Fibroblast of skin of right quadriceps (primary cell): ENCODE measurements at places on chromosomes 3 and 15.
A peak's percentile ranks its signal among the peaks of the same experiment; 100 is the strongest.

- no peak for DNase-seq
These were observed 30.7 kb upstream of the TUSC7 start for GRCh38 chr3:116678853-116679252.

GRCh38 chr15:88680241-88681001, 41.6 kb downstream of the ISG20 start:
- no peak for DNase-seq

DNA sequence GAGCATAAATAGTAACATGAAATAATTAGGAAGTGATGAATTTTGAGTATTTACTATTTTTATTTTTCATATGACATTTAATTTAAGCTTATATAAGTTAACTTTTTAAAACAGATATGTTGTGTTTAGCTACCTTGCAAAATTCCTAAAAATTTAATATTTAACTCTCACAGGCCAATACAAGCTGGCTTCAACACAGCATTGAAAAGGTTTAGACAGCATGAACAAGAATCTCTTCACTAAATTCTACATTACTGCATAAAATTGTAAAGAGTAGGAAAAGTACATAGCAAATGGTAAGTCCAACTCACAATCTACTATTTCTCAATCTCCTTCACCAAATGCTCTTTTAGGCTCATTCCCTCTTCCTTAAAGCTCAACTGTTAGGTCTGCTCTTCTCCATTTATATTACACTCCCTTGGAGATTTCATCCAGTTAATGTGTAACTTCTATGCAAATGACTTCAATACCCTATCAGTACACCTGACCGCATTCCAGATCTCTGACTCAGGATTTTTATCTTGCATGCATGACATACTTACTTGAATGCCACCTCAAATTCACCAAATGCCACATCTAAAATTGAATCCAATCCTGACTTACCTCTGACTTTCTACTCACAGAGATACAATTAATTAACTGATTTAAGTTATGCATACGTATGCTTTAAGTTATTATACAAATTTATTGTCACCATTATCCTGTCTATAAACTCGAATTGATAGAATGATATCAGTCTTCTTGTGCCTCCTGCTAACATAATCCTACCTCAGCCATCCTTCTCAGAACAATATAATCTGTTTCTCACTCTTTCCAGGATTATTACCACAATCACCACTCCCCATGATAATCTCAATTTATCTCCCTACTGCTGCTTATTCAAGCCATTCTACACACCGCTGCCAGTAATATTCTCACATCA, 127.0 kb downstream of the STAG1 start:
- DNase-seq = no peak

GRCh38 chr15:61227950-61228936, 859 bp downstream of the RORA start:
- peak; percentile 30 for DNase-seq

GRCh38 chr15:39946862-39947261, 12.9 kb downstream of the EIF2AK4 start:
- DNase-seq = peak; percentile 79

DNA sequence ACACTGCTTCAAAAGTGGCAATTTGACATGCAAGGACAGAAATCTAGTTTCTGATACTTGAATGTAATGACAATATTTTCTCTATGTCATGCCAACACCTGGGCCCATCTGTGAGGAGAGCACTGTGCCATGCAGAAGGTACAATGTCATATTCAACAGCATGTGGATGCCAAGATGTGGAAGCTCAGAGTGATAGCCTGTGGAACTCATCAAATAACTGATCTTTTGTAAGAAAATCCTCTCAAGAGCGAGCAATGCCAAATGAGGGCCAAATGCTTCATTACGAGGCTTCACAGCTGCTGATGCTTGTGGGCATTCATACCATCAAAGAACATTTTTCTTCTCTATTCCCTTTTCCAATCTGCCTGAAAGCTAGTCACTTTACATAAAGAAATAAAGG, 95.1 kb downstream of the ROBO1 start:
- DNase-seq = no peak

- no peak for DNase-seq
These were observed 719.1 kb downstream of the ZBBX start for GRCh38 chr3:166660962-166661361.

GRCh38 chr15:52011711-52012144, 7.3 kb upstream of the MAPK6 start:
- no peak for DNase-seq

DNA sequence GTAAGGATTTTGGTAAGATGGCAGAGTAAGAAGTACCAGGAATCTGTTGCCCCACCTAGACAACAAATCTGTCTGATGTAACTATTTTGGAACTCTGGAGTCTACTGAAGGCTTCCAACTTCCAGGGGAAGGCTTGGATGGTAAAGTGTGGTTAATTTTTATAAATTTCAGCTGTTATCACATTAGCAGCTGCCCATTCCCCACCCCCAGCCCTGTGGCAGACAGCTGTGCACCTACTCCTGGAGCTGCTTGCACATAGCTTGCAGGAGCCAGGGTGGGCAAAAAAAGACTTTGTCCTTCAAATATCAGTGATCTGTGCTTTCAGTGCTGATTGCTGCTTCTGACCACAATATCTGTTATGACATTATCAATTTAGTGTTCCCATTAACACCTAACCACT, 47.4 kb downstream of the FRMD5 start:
- DNase-seq = no peak

- no peak for DNase-seq
These were observed 26.6 kb downstream of the ACSBG1 start for GRCh38 chr15:78207641-78208340.

GRCh38 chr3:58495101-58495500, 3.2 kb downstream of the KCTD6 start:
- peak; percentile 59 for DNase-seq

DNA sequence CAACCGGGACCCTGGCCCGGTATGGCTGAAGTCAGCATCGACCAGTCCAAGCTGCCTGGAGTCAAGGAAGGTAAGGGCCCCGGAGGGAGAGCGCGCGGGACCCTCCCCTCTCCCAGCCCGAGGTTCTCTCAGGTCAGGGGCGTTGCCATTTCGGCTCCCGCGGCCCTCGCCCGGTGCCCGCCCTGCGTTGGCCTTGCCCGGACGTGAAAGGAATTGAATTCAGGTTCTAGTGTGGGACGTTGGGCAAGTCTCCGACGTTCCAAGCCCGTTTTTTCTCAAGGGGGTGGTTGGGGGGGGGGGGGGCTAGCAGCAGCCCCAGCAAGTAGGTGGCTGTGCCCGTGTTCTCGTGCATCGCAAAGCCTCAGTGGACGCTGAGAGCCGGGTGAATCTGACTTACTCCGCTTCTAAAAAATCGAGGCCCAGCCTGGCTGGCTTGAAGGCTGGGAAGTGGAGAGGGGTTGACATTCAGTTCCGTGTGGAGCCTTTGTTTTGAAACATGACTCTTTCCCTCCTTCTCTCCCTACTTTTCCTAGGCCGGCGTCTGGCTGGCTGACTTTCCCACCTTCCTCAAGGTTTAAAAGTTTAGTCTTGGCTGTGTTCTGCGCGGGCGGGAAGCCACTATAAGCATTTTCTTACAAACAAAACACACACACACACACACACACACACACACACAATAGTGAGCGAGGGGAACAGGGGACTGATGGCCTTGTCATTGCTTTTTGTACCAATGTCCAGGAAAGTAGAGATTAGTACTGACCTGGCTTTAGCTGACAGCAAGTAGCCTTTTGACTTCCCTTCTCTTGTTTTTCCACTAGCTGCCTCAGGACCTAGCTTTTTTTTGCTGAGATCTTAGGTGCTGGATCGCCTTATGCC, at the start of gene UTS2B:
TSS of gene UTS2B (minus strand) at position 873 of the 876 bp plus-strand sequence. CDS start 48,337 bp downstream, outside the sequence.
- peak; percentile 63 for DNase-seq

- no peak for DNase-seq
These were observed 222.2 kb downstream of the EPHB1 start for GRCh38 chr3:135017003-135017893.

DNA sequence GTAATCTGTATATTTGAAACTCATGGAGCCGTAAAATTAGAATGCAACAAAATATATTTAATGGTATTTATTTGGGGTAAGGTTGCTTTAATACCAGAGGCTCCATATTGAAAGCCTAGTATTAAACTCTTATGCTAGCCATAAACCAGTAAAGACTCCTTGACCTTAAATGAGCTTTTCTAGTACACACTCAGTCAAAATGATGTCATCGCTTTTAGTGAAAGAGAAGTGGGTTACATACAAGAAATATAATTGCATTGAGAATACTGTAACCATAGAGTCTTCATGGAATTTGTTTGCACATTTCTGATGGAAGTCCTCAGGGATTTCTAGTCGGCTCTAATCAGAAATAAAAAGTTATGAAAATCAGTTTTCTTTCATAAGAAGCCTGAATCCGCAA, 757.6 kb downstream of the GBE1 start:
- DNase-seq = no peak

DNA sequence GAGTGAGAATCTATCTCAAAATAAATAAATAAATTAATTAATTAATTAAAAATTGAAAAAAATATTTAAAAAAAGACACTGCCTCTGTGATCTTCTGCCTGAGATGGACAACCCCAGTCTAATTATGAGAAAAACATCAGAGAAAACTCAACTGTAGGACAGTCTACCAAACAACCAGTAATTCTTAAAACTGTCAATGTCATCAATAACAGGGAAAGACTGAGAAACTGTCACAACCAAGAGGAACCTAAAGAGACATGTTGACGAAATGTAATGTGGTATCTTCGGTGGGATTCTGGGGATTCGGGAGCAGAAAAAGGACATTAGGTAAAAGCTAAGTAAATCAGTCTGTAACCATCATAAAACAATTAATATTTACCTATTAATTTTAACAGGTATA, 265.4 kb upstream of the LMCD1 start:
- DNase-seq = no peak

GRCh38 chr3:64796607-64797399, 109.0 kb upstream of the ADAMTS9 start:
- DNase-seq = no peak

DNA sequence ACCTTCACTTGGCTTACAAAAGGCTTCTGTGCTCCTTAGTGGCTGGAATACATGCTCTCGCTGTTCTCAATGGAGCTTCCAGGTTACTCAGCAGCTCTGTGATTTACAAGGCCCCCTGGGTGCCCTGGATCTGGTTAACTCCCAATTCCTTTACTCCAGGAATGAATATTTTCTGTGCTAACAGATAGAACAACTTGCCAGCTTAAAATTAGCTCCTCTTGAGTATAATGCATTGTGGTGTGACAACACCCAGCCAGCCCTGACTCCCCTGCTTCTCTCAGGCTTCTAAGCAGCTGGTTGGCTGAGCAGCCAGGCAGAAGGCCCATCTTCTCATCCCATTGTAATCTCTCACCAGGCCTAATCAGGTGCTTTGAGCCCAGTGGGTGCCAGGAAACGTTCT, 246.4 kb downstream of the ALCAM start:
- peak; percentile 44 for DNase-seq

- DNase-seq = no peak
These were observed 236.0 kb upstream of the ZNF717 start for GRCh38 chr3:76021376-76021775.

GRCh38 chr3:142998439-142998838, 2.9 kb upstream of the U2SURP start:
- peak; percentile 66 for DNase-seq

- no peak for DNase-seq
These were observed 51.4 kb downstream of the CPEB1 start for GRCh38 chr15:82595766-82596165.

- no peak for DNase-seq
These were observed 62.4 kb upstream of the SPATA12 start for GRCh38 chr3:56998076-56998529.

DNA sequence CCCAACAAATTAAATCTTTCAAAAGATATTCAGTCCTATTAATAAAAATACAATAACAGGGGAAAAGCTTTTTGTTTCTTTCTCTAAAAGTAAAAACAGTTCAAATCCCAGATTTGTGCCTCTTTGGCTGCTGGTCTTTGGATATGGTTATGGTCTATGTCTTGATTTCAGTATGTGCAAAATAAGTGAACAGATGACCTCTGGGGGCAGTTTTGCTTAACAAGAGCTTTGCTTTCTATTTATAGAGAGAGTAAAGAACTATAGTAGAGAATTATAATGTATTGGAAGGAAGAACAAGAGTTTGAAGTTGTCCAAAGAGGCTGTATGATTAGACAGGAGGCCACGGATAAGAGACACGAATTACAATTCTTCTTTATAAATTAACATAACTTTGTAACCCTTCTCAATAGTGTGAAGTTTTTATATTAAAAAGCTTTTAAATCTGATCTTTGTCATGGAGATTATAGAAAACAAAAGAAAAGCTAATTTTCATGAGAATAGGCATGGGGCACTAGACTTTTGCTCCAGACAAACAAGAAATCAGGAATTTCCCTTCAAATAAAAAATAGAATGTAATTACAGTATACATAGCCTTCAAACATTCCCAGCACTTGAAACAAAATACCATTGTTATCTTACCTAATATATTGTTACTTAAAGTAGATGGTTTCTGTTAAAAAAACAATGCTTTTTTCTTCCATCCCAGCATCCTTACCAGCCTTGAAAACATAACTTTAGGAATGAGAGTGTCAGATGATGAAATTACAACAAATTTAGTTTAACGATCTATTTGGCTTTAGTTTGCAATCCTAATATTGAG, 432.7 kb upstream of the ARHGEF26 start:
- no peak for DNase-seq

DNA sequence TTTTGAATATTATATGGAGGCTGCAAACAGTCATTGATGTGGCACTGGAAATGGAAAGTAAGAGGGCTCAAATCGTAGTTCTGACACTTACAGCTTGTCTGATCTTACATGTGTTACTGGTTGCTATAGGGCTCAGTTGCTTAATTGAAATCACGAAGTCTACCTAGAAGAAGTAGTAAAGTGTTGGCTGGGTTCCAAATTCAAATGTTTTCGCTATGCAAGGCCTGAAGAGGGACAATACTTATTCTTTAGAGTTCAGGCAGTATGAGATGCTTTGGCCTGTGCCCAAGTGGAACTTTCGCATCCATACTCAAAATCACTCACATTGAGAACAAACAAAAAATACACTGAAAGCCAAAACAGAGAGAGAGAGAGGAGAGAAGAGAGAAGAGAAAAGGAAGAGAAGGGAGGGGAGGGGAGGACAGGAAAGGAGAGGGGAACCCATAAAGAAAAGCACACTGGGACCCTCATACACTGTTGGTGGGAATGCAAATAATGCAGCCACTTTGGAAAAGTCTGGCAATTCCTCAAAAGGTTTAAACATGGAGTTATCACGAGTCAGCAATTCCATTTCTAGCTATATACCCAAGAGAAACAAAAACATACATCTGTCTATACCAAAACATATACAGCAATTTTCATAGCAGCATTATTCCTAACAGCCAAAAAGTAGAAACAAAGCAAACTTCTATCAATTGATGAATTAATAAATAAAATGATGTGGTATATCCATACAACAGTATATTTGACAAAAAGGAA, 2.9 kb upstream of the FXR1 start:
- no peak for DNase-seq

DNA sequence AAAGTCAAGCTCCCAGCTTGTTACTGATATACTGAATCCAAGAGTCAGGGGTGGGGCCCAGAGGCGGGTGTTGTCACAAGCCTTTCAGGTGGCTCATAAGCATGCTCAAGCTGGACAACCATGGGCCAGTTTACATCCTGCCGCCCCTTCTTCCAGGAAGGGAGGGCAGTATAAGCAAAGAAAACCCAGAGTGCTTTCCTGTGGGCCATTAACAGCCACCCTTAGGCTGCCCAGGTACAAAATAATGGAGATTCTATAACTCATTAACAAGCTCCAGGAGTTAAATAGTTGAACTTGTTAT, 183.2 kb downstream of the NTRK3 start:
- DNase-seq = no peak

GRCh38 chr15:58748852-58749531, 515 bp downstream of the ADAM10 start:
- peak; percentile 37 for DNase-seq
